CD14-positive monocyte (primary cell): ENCODE measurements at places on chromosomes 3 and 15.

- no peak for DNase-seq
- H3K4me1 ChIP-seq, result no peaks in the 10 kb centered on the region
- H3K4me3 ChIP-seq, result no peak overlapping the region
- H3K27me3 ChIP-seq, result no peaks in the 10 kb centered on the region
Observed at GRCh38 chr3:164806188-164806587, 272.1 kb downstream of the SI start.

DNA sequence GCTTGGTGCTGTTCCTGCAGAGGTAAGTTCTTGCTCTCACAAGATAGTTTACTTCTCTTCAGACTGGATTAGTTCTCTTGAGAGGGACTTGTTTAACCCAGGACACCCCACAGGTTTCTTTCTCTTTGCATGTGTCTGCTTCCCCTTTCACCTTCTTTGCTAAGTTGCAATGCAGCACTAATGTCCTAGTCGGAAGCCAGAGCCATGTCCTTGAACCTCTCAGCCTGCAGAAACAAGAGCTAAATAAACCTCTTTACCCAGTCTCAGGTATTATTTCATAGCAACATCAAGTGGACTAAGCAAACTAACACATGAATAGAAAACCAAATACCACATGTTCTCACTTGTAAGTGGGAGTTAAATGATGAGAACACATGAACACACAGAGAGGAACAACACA is 915.2 kb downstream of the NSUN3 start:
- H3K4me3 ChIP-seq, result no peak overlapping the region
- H3K4me1 ChIP-seq, result no peaks in the 10 kb centered on the region
- no peaks in the 10 kb centered on the region for H3K36me3 ChIP-seq
- H3K27ac ChIP-seq, result no peak overlapping the region

DNA sequence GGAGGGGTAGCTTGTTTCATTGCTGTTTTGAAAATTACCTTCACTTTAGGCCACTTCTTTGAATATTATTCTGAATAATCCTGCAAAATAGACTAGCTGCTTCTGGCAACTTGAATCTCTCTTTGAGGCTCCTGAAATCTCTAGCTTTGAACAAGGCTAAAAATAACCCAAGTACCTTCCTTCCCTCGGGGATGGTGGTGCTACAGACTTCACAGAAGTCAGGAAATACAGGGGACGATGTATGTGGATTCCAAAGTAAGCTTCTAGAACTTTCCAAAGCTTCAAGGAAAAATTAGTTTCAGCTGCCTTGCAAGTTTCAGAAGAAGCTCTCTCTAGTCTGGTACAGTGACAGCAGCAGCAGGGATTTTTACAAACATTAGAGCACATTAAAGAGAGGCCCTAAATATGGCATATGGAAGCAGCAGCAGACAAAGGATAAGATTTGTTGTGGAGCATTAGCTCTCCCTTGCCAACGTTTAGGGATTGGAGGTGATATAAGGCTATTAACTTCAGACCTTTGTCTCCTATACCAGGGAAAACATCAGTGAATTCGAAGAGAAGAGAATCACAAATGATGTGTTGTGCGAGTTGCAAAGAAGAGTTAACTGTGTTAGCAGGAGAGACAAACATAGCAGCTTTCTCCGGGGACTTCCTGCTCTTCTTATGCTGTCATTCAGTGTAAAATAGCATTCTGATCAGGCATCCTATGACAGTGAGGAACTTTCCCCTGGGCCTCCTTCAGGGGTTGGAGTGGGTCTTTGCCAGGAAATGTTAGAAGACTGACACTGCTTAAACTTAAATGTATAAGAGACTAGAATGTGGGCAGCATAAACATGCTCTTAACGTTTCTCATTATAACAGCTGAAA is 783.0 kb upstream of the ARPP21 start:
- no peaks in the 10 kb centered on the region for H3K27me3 ChIP-seq
- H3K36me3 ChIP-seq, result no peaks in the 10 kb centered on the region
- no peak overlapping the region for H3K27ac ChIP-seq
- no peak for DNase-seq
- no peaks in the 10 kb centered on the region for H3K4me1 ChIP-seq

GRCh38 chr3:56556908-56557830 is at the start of gene CCDC66:
Gene CCDC66, plus strand, starts transcription at chr3:56557175. Its CDS starts 68 bp downstream, at chr3:56557243.
- peak within 1 kb of the TSS; percentile 95 for H3K27ac ChIP-seq
- H3K4me3 ChIP-seq, result peak within 1 kb of the TSS; percentile 87
- peaks cover 7% of the 10 kb centered on the region for H3K27me3 ChIP-seq
